ENCODE measurements at places on chromosomes 13 and 19.

DNA sequence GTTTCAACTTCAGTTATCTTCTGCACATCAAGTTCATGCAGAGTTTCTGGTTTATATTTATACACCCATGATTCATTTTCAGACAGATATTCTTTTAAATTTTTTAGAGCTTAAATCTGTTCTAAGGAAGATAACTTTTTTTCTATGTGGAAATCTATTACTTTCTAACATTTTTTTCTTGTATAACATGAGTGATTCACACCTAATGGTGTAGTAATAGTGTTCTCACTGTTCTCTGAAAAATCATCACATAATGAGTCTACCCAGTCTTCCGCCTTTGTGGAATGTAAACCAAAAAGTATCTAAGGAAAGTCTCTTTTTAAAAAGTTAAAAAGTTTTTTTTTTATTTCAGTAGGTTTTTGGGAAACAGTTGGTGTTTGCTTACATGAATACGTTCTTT lies 70.8 kb downstream of the FNDC3A start:
- no peak for DNase-seq

DNA sequence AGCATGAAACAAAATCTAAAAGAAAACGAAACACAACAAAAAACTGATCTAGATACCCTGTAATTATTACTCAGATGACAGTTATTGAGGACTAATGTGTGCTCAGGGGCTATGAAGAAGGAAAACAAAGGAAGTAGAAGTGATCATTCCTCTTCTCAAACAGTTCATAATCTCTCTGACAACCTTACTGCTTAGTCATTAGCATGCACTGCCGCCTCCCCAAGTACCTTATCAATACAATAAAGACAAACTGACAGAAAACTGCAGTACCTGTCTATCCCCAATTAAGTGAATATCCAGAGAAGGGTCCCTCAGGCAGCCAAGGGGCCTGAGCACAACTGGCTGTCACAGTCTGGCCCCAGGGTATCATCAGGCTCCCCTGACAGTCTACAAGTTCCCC lies 22.0 kb upstream of the POU4F1 start:
- DNase-seq, result no peak

GRCh38 chr13:42633495-42633894 lies 59.5 kb downstream of the TNFSF11 start:
- DNase-seq, result no peak

DNA sequence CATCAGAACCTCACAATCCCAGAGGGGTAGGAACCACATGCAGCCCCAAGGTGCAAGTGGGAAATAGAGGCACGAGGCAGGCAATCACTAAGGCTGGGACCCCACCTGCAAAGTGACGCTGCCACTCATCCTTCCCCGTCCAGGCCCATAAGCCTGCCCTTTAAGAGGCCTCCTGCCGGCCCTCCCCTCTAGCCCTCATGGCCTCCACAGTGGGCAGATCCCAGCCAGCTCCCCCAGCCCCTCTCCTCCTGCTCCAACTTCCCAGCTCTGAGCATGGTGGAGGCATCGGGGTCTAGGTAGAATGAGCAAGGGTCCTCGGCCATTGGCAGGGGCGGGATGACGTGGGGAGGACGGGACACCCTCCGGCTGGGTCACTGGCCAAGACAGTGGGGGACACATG lies 2.7 kb downstream of the ZSCAN18 start:
- no peak for DNase-seq

DNA sequence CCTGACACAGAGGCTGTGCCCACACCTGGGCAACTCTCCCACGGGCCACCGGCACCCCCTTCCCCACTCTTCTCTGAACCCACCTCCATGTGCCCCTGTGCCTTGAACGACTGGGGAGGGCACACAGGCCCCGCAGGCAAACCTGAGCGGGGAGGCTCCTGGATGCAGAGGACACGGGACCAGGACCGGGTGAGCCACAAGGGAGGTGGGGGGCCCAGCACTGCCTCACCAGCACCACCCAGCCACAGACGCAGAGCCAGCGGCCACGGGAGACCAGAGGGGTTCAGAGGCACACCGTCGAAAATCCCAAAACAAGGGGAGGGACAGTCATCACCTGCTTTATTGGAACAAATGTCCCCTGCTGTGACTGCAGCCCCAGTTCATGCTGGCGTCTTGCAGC lies 49.4 kb downstream of the STK24 start:
- peak; percentile 42 for DNase-seq

- DNase-seq, result no peak
Measured at GRCh38 chr13:53907891-53908290, 879.3 kb downstream of the OLFM4 start.

- DNase-seq, result no peak
Measured at GRCh38 chr13:104592127-104592526, 1525.9 kb upstream of the SLC10A2 start.

DNA sequence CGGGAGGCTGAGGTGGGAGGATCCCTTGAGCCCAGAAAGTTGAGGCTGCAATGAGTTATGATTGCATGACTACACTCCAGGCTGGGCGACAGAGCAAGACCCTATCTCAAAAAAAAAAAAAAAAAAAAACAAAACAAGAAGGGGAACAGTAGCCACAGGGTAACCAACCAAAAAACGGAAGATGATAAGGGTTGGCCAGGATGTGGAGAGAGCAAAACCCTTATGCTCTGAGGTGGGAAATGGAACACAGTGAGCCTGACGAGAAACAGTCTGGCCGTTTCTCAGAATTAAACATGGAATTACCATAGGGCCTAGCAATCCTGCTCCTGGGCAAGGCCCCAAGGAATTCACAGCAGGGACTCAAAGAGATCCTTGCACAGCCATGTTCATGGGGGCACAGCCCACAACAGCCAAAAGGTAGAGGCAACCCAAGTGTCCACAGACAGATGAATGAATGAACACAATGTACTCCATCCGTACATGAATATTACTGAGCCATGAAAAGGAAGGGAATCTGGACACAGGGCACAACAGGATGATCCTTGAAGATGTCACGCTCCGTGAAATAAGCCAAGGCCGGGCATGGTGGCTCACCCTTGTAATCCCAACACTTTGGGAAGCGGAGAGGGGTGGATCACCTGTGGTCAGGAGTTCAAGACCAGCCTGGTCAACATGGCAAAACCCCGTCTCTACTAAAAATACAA lies 11.3 kb downstream of the NMRK2 start:
- DNase-seq, result no peak

DNA sequence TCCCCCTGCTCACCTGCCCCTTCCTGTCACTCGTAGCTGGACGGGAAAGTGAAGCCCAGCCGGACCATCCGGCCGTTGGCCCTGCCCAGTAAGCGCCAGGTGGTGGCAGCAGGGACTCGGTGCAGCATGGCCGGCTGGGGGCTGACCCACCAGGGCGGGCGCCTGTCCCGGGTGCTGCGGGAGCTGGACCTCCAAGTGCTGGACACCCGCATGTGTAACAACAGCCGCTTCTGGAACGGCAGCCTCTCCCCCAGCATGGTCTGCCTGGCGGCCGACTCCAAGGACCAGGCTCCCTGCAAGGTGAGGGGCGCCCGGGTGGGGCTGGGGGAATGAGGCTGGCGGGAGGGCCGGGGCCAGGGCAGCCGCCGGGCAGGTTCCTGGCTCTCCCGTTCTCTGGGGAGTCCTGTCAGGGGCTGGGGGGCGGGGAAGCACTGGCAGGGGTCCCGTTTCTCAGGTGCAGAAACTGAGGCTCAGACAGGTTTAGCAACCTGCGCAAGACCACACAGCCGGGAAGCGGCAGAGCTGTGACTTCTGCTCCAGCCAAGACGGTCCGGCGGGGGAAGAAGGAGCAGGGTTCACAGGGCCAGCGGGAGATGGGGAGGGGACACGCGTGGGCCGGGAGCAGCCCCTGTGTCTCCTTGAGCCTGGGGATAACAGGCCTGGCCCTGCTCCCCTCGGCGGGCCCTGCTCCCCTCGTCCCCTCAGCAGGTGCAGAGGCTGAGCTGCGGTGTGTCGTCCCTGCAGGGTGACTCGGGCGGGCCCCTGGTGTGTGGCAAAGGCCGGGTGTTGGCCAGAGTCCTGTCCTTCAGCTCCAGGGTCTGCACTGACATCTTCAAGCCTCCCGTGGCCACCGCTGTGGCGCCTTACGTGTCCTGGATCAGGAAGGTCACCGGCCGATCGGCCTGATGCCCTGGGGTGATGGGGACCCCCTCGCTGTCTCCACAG lies 5.3 kb downstream of the GZMM start:
- DNase-seq, result no peak

- peak; percentile 41 for DNase-seq
Measured at GRCh38 chr19:12733369-12734214, 892 bp downstream of the TRIR start.

- DNase-seq, result no peak
Measured at GRCh38 chr19:4748185-4748584, 24.5 kb upstream of the DPP9 start.

DNA sequence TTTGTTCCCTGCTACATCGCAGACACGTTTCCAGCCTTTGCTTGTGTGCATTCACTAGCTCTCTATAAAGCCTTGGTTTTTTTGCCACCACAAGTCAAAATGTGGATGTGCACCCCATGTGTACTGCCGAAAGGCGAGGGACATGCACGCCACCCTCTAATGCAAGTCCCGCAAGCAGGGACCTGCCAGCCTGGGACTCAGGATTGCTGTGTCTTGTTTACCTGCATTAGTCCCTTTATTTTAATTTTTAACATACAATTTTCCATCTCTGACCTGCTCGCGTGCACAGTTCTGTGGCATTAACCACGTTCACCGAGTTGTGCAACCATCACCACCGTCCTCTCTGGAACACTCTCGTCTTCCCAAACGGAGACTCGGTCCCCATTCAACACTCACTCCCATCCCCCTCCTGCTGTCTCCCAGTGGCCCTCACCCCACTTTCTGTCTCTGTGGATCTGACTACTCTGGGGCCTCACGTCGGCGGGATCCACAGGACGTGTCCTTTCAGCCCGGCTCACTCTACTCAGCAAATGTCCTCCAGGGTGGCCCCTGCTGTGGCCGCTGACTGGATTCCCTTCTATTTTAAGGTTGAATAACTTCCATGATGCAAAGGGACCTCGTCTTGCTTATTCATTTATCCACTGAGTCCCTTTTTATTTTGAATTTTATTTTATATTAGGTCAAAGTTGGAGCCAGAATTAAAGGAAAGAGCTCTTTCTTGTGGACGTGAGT lies 58.4 kb downstream of the RASA3 start:
- DNase-seq, result no peak

GRCh38 chr13:19178901-19179593 lies 2.6 kb downstream of the TUBA3C start:
- DNase-seq, result peak; percentile 7

- DNase-seq, result no peak
Measured at GRCh38 chr13:75647126-75647784, 11.1 kb downstream of the LMO7 start.

- DNase-seq, result peak; percentile 94
Measured at GRCh38 chr19:18388100-18388959, 2.4 kb downstream of the GDF15 start.

DNA sequence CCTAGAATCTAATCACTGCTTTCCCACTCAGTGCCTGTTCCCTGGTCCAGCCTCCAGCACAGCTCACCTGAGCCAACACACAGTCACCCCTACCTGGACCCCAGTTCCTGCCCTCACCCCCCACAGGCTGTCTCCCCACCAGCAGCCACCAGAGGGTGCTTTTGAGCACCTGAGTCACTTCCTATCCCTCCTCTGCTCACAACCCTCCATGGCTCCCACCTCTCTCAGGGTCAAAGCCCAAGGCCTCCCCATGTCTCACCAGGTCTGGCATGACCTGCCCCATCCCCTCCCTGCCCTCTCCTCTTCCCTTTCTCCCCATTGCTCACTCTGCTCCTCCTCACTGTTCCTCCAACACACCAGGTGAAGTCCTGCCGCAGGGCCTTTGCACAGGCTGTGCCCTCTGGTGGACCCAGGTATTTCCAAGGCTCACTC lies 7.1 kb upstream of the DPP9 start:
- DNase-seq, result peak; percentile 64

DNA sequence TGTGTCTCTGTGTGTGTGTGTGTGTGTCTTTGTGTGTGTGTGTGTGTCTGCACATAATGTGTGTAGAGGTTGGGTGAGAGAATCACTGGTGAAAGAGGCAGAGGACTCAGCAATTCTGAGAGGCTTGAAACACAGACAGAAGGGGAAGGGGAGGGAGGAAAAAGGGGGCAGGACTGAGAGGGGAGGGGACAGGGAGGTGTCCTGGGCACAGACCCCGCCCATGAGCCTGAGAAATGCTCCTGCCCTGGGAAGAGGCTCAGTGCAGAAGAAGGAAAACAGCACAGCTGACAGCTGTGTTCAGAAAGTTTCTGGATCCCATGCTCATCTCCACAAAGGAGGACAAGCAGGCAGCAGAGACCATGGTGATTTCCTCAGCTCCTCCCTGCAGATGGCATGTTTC lies 59.1 kb upstream of the CEACAM8 start:
- DNase-seq, result no peak

DNA sequence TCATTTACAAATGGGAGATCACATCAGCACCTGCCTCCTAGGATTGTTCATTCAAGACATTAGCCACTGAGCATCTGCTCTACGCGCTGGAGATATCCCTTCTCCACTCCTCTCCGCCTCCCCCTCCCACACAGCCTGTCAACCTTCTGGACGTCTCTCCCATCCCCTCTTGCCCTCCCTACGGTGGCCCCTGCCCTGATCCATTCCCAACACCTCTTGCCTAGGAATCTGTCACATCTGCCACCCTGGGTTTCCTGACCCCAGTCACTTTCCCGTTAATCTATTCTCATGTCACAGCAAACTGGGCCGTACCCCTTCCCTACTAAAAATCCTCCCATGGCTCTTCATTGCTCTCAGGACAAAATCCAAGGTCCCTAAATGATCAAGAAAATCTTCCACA lies 10.3 kb downstream of the DYRK1B start:
- no peak for DNase-seq

DNA sequence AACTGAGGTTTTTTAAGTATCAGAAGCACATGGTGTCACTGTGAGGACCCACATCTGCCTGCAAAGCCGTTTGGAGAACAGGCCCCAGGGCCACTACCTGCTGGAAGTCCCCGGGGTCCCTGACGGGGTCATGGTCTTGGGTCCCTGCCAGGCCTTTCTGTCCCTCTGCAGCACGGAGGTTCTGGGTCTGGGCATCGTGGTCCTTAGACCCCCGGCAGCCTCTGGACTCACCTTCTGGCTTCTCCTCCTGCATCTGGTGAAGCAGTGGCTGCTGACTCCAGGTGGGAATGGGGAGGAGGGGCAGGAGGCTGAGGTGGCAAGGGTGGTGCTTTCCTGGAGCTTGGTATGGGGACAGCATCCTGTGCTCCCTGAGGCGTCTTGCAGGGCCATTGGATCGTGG lies 198.6 kb downstream of the TEX29 start:
- no peak for DNase-seq

DNA sequence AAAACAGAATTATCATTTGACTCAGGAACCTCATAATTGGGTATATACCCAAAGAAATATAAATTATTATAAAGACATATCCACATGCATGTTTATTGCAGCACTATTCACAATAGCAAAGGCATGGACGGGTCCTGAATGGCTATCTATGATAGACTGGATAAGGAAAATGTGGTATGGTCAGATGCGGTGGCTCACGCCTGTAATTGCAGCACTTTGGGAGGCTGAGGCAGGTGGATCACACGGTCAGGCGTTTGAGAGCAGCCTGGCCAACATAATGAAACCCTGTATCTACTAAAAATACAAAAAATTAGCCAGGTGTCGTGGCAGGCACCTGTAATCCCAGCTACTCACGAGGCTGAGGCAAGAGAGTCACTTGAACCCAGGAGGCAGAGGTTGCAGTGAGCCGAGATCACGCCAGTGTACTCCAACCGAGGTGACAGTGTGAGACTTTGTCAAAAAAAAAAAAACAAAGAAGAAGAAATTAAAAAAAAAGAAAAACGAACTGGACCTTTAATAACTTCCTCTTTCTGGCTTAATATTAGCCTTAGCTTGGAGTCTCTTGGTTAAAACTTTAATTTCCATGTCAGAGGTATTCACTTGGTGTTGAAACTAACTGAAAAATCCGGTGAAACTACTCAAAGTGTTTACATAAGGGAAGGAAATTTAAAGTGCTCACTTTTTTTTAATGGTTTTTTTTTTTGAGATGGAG lies 104.4 kb downstream of the ZNF486 start:
- no peak for DNase-seq

Data from Peyer's patch (tissue), 4 donors.